Amniotic stem cell (primary cell): ENCODE measurements at places on chromosomes 1 and 21.

DNA sequence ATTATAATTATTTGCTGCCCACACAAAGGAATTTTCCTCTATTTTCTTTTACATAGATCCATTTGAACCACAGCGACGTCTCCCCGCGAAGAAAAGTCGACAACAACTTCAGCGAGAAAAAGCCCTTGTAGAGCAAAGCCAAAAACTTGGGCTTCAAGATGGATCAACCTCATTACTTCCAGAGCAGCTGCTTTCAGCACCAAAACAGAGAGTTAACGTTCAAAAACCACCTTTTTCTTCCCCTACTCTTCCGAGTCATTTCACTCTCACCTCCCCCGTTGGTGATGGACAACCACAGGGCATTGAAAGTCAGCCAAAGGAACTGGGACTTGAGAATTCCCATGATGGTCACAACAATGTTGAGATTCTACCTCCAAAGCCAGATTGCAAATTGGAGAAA lies 7.2 kb downstream of the GORAB start:
- no peak for DNase-seq

DNA sequence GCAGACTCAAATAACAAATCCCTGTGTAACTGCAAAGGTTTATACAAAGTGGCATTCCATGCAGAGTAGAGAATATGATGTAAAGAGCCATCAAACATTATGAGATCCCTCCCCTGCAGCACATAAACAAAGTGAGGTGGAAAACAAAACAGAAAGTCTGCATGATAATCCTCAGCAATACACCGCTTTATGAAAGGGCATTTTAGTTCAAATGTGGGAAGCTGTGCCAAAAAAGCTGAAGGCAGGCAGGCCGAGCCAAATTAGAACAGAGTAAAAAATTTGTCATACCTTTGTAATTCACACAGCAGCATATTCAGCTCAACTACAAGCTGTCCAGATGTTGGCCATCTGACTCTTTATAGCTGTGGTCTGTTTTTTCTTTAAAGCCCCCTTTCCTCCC lies 113.5 kb downstream of the LHX9 start:
- no peak for DNase-seq

DNA sequence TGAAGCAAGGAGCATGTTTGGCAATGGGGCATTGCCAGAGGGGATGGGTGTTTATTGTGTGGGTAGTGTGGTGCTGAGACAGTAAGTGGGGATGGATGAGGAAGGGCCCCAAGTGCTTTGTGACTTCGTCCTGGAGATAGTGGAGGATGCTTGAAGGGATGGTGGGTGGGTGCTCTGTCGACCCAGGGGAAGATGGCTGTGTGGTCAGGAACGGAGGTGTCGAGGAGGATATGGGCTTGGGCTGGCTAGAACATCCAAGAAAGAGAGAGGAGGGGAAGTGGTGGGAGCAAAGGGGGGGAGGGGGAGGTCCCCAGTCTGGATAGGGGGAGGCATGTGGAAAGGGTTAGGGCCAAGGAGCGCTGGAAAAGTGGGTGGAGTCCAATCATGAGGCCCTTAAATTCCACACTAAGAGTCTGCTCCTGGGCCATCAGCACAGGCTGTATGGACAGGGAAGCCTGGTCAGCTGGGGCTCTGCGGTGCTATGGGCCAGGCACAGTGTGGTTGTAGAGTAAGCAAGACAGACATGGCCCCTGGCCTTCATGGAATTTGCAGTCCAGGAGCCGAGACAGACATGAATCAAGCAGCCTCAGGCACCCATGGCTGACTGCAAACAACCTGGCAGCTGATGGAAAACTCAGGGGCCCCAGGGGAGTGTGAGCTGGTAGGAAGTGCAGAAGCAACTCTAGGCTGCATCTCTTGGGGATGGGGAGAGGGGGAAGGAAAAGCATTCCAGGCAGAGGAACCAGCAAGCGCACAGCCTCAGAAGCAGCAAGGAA lies 36.3 kb downstream of the EDN2 start:
- DNase-seq, result peak; percentile 63

DNA sequence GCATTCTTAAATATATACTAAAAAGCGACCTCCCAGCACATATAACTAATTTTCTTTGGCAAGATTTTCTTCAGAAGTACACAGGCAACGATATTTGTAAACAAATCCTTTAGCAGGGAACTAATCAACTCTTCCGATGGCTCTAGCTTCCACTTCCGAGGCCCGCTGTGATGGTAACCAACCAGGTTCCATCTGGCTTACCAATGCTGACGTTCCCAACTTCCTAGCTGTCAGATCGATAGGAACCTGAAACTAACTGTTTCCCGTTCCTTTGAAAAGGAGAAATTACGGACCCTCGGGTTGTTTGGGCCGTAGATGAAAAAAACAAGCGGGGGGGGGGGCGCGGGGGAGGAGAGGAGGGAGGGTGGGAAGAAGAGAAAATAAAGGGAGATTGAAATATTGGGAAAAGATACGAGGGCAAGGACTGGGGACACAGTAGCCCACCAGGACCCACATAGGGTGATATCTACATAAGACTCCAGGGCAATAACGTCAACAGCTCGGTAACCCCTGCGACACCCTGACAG lies 513 bp downstream of the GTF2B start:
- peak; percentile 20 for DNase-seq

DNA sequence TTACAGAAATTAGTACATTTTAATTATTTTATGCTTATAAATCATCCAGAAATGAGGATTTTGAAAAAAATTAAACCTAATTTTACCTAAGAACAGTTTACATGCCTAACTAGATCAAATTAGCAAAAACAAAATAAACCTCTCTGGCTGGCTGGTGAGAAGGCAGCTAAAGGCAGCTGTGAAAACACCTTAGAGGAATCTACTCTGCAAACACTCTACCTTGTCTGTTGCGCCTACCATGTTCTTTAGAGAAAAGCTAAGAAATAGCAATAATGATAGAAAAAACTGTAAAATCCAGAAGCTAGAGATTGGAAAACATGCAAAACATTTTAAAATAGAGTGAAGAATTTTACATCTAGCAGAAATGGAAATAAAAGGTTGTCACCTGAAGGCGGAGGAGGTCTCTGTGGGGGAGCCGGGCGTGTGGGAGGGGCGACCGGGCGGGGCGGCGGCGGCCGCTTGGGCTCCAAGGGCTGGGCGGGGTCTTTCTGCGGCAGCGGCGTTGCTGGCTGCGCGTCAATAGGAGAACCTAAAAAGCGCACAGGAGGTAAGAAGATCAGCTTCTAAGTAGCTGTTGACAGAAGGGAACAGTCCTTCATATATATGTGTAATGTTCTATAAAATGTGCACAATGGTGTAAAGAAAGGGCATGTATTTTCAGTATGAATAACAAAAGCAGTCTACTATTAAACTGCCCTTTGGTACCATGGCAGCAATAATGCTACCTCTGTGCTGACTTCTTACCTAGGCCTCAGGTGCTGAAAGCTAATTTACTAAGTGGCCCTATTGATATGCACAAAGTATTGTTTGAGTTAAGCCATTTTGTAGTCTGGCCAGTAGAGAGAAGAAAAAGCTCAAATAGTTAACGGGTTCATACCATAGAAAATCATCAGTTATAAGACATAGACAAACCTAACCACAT lies 33.3 kb upstream of the CFAP298 start:
- DNase-seq, result no peak

DNA sequence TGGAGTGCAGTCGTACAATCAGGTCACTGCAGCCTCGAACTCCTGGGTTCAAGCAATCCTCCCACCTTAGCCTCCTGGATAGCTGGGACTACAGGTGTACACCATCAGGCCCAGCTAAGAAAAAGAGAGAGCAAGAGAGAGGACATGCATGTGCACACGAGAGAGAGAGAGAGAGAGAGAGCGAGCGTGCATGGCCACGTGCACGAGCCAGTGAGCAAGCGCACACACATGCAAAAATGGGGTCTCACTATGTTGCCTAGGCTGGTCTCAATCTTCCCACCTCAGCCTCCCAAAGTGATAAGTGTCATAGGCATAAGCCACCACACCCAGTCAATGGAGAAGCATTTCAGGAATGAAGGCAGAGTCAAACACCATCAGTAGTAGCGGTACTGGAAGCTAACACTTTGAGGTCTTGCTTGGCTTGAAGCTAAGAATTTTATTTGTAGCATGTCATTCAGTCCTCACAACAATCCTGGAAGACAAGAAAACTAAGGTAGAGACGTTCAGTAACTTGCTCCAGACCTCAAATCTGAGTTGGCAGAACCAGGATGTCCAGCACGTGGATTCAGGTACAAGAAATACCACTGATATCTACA lies 14.5 kb downstream of the GNB1 start:
- DNase-seq, result no peak

DNA sequence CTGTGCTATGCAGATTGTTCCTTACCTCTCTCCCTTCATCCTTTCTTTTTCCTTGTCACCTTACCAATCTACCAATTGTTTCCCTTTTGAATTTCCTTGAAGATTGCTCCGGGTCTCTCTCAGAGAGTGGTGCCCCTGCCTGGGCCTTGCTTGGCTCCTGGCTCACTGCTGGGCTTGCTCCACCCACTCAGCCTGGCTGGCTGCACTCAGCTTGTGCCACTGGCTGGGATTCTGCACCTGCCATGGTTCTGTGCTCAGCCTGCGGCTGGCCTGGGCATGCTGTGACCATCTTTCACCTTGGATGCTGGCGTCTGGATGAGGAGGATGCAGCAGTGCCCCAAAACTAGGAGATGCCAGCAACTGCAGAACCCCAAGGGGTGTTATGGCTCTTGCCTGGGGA lies 463.9 kb upstream of the CXADR start:
- no peak for DNase-seq

DNA sequence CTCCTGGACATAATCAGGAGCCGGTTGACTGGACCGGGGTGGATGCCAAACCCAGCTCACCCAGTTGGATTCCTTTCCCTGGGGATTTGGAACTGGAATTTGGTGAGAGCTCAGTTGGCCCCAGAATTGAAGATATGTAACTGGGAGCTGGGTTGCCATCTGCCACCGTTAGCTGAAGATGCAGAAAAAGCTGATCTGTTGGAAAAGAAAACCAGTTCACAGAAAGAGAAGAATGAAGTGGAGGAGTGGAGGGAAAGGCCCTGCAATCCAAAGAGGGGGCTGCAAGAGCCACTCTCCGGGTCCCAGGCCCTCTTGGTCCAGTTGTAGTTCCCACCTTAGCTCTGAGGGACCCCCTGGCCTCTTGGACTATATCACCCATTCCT lies 16.0 kb downstream of the TEX35 start:
- DNase-seq, result no peak

DNA sequence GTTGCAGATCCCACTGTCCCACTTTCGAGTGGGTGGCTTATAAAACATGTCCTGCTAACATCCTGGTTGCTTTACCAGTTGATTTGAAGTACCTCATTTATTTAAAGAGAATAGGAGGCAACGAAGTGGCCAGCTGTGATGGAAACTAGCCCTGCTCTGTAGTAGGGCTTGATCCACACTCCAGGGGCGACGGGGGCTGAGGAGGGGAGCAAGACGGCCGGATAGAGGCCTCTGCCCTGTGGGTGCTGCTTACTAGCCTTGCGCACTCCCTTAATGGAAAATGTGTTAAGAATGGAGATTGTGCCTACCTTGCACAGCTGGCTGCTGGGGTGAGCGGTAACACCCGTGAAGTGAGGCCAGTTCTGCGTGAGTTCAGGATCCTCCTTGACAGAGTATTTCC lies 41.1 kb upstream of the PWP2 start:
- no peak for DNase-seq

DNA sequence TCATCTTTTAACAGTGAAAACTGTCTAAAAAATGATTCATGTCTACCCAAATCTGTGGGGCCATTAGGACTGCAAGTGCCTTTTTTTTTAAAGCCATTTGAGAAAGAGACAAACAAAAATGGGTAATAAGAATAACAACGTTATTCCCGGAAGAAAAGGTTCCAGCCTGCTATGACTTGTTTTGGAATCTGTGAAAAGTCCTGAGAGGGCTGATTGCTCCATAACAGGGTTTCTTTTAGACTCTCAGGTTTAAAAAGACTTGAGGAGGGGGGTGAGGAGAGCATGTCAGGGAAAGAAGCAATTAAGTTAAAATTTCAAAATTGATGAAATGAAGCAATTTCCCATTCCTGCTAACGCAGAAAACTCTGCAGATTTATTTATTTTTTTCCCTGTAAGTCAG lies 56.4 kb downstream of the CACHD1 start:
- DNase-seq, result no peak

- DNase-seq, result no peak
Observed at GRCh38 chr1:3880429-3881192, 19.5 kb downstream of the C1orf174 start.

DNA sequence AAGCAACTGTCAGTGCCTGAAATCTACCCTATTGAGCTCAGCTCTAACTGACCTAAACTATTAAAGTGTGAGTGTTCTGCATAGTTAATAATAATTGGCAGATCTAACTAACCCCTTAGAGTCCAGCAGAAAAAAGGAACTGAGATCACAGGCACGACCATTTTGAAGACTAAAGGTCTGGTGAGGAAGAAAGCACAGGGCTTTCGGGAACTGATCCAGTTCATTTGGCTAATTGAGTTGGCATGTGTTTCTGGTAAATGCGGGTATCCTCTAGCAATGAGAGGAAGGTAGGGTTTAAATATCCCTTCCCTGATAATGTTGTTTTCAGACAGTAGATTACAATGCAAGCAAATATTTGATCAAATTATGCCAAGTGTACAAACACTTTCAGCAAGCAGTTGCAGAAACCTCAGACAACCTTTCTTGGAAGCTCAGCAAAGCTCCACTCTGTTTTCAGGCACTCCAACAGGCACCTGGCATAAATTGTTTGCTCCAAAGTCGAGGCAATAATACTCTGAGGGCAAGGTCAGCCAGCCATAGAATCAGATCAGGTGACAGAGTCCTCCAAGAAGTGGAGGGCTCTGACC lies 100.8 kb downstream of the KCNK1 start:
- DNase-seq, result no peak

- no peak for DNase-seq
Observed at GRCh38 chr1:160707236-160708064, 4.2 kb downstream of the CD48 start.

DNA sequence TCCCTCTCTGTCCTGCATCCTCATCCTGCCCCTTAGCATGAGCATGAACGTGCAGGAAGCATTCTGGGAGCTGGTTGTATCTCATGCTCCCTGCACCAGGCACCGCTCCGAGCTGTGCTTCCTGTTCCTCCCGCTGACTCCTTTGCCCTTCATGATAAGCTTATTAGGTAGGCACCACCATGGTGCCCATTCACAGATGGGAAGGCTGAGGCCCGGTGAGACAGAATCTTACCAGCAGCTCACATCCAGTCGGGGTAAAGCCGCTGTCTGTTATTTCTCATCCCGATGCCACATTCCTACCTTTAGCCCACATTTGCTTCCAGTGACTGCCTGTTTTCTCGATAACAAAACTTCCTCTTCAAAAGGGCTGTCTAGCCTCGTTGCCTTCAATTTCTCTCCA lies 7.3 kb downstream of the MIIP start:
- DNase-seq, result no peak

DNA sequence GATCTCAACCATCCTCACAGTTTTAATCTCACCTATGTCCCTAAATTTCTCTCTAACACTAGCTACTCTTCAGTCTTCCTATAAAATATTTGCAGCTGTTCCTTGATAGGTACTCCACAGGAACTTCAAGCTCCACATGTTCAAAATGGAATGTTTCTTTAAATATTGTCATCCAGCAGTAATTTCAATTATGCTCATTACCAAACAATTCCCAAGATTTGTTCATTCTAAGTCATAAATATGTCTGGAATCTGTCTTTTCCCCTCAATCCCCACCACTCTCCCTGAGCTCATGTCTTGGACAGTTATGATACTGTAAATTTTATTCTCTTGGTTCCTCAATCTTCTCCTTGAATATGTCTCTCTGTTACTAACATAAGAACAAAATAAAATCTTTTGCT lies 214.4 kb downstream of the NRIP1 start:
- no peak for DNase-seq
